Right lung (tissue), 10 donors: ENCODE measurements at places on chromosomes 16 and 17. TPM values are rescaled to one million over a fixed set of nuclear protein-coding genes. Genes with fewer than 3 reads are reported as not detected.

Gene SULT1A2
- polyA plus RNA-seq, result 2.7 TPM

DNA sequence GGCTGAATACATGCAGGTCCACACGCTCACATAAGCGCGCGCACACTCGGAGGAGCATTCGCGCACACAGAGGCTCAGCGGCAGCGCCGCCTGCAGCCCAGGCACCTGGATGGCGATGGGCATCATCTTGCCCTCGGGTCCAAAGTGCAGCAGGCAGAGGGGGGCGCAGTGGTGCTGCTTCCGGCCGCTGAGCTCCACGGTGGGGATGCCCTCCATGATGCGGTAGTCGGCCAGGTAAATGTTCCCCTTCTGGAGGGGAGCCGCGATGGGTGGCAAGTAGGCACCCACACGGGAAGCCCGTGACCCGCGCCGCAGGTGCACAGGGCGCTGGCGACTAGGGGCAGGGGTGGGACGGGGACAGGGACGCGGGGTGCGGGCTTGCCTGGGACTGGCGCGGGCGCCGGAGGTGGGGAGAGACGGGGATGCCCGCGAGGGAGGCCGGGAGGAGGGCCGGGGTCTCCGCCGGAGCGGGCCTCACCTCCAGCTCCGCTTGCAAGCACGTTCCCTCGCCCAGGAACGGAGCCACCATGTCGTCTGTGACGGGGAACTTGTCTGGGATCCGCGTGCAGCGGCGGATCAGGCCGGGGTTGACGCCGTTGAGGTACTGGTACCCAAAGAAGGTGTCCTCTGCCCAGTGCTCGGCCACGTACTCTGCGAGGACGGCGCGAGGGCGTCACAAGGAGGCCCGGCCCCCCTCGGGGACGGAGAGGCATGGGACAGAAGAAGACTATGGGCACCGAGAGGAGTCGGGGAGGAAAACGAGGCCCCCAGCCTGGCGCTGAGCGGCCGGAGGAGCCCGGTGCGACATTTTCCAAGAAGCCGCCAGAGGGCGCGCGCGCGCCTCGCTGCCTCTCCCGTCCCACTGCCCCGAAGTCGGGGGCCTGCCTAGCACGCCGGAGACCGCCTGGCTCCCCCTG is 8.0 kb downstream of the ALOX12B start:
- peak; percentile 61 for DNase-seq

- DNase-seq, result peak; percentile 11
These were observed 237.3 kb upstream of the WSCD1 start for GRCh38 chr17:5832886-5833285.

Gene PRKCB
- polyA plus RNA-seq, result 56.3 TPM

Gene PRSS33
- 0.18 TPM for polyA plus RNA-seq

- no peak for DNase-seq
These were observed 41.1 kb downstream of the SRL start for GRCh38 chr16:4200781-4201137.

DNA sequence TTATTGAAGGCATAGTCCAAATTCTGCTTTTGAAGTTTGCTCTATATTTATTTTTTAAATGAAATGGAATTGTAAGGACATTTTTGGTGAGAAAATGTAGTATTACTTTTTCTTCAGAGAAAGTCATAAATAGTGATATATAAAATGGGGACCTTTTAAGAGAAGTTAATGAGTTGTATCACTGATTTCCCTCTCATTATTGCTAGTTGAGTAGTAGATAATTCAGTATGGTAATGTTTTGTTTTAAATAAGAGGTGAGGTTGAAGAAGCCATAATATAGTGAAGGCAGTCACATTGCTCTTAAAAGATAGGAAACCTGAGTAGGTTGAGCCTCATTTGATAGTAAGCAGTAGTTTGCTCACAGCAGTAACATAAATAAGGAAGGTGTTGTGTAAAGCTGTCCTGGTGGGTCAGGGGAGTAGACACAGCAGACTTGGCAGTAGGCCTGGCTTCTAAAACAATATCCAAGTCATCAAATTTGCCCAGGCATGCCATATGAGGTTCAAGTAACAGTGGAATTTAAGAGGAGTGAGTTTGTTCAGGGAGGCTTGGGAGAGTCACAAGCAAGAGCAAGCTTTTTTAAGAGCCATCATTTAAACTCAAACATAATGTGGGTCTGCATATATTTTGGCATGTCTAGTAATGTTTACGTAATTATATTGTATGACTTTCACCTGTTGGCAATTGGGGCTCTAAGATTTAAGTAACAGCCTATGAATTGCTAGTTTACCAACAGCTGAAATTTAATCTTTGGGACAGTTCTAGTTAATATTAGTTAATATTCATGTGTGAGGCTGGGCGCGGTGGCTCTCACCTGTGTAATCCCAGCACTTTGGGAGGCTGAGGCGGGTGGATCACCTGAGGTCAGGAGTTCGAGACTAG is 6.5 kb downstream of the NFATC3 start:
- no peak for DNase-seq

DNA sequence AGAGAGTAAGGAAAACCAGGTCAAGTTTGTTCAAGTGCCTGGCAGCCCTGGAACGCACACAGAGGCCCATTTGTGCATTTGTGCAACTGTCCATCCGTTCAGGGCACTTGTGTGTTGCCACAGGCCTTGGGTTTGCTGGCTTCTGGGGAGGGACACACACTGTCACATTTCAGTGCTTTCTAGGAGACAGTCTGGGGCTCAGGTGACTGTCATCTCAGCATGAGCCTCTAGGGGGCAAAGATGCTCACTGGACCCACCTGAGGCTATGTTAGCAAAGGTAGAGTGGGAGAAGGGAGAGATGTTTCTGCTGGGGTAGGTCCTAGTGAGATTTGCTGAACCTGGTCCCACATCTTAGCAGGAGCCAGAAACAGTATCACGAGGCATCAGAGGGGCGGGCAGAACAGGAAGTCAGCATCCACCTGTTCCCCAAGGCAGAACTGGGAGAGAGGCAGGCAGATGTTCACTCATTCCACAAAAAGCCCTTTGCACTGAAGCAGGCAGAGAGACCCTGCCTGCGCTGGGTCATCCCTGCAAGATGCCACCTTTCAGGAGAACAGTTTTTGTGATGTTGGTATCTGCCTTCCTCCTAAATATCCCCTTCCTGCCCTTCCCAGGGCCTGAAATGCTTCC is 48.5 kb downstream of the RAI1 start:
- DNase-seq, result no peak

GRCh38 chr16:3756113-3756512 is 38.8 kb upstream of the TRAP1 start:
- no peak for DNase-seq

DNA sequence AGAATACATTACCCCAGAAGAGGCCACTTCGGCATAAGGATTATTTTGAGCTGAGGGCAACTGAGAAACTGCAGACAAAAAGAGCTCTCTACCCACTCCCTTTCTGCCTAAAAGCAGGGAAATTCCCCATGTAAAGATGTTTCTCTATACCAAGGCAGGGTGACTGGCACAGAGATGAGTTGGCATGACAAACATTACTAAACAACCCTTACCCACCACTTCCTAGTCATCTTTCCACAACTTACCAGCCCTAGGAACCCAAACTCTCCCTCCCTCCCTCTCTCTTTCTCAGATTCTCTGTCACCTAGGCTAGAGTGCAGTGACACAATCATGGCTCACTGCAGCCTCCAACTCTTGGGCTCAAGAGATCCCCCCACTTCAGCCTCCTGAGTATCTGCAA is 68.6 kb downstream of the EMP2 start:
- DNase-seq, result no peak

GRCh38 chr17:49551221-49552069 is 24.2 kb upstream of the NXPH3 start:
- DNase-seq, result no peak

DNA sequence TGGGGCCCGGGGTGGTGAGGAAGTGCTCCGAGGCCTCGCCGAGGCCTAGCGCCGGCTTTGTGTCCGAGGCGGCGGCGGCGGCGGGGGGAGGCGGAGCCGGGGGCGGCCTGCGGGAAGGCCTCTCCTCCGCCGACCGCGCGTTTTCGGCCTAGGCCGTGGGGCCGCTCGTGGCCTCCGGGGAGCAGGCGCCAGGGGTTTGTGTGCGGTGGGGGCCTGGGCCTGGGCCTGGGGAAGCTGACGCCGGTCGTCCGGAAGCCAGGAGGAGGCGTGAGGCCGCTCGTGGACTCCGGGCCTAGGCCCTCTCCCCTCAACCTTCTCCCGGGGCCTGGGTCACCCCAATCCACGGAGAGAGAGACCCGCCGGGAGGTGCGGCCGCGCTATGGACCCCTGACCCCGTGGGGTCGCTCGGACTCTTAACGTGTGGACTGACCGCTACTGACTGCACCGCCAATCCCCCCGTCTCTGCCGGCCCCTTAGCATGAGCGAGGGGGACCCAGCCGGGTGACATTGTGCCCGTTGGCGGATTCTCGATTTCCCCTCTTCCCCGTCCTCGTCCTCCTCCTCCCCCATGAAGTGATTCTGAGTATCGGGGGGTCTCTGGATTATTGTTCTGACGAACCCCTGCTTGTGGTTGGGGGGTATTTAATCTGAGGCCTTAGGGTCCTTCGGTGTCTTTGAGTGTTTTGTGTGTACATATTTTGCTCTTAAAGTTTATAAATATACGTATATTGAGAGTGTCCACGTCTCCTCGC is 660 bp downstream of the RBBP6 start:
- no peak for DNase-seq

Gene TBX21
- polyA plus RNA-seq, result 0.64 TPM

GRCh38 chr16:60295451-60295850 is 1561.3 kb upstream of the GOT2 start:
- DNase-seq, result no peak

- DNase-seq, result no peak
These were observed 248.4 kb downstream of the C16orf95 start for GRCh38 chr16:87068762-87069150.

- DNase-seq, result no peak
These were observed 8.6 kb upstream of the NXPH3 start for GRCh38 chr17:49567104-49567521.

Gene SYNRG
- polyA plus RNA-seq, result 38.0 TPM

Gene WRAP53
- polyA plus RNA-seq, result 13.3 TPM

Gene CMC2
- polyA plus RNA-seq, result 37.4 TPM

- no peak for DNase-seq
These were observed 14.2 kb downstream of the KIF1C start for GRCh38 chr17:5011928-5012327.

DNA sequence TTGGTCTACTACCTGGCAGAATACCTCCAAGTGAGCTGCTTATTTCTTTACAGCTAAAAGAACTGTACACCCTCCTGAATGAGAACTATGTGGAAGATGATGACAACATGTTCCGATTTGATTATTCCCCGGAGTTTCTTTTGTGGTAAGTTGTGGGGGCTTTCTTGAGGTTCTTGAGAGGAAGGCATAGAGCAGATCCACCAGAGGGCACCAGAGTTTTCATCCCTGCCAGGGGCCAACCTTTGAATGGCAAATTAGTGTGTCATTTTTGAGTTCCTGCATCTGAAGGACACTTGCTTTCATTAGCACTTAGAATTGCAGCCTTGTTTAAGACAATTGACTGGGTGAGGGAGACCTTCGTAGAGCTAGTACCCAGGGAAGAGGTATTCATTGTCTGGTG is 35.0 kb downstream of the NMT1 start:
- DNase-seq, result no peak

GRCh38 chr17:62827746-62828485 is 19.8 kb upstream of the MARCHF10 start:
- no peak for DNase-seq

- no peak for DNase-seq
These were observed 19.9 kb upstream of the SMIM36 start for GRCh38 chr17:55531053-55531728.

DNA sequence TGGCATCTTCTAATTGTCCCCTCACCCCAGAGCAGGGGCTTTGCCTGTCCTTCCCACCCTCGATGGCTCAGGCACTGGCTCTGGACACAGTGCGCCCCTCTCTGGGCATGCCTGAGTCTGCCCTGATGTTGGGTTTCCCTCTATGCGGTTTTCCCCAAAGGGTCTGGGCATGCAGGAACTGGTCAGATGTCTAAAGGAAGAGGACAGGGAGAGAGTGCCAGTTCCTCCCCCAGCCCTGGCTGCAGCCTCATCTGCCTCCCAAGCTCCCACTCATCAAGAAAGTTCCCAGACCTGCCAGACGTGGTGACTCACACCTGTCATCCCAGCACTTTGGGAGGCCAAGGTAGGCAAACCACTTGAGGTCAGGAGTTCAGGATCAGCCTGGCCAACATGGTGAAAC is 41.3 kb upstream of the PABPN1L start:
- no peak for DNase-seq

GRCh38 chr17:44672479-44673093 is 16.3 kb downstream of the MEIOC start:
- DNase-seq, result no peak

DNA sequence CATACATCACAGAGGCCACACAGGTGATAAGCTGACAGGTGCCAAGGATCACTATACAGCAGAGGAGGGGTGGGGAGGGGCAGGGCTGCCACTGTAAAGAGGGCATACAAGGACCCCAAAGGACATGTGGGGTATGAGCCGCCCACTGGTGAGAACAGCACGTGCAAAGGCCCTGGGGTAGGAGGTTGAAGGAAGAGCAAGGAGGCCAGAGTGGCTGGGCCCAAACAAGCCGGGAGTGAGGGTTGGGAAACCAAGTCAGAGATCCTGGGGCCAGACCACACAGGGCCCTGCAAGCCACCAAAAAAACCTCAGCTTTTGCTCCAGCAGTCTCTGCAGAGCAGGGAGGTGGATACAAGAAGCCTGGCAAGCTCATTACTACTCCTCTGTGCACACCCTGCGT is 6.5 kb downstream of the NATD1 start:
- no peak for DNase-seq

- peak; percentile 47 for DNase-seq
These were observed 11.0 kb downstream of the CYB561 start for GRCh38 chr17:63434951-63435571.
